ENCODE measurements at places on chromosomes 13 and 19.

DNA sequence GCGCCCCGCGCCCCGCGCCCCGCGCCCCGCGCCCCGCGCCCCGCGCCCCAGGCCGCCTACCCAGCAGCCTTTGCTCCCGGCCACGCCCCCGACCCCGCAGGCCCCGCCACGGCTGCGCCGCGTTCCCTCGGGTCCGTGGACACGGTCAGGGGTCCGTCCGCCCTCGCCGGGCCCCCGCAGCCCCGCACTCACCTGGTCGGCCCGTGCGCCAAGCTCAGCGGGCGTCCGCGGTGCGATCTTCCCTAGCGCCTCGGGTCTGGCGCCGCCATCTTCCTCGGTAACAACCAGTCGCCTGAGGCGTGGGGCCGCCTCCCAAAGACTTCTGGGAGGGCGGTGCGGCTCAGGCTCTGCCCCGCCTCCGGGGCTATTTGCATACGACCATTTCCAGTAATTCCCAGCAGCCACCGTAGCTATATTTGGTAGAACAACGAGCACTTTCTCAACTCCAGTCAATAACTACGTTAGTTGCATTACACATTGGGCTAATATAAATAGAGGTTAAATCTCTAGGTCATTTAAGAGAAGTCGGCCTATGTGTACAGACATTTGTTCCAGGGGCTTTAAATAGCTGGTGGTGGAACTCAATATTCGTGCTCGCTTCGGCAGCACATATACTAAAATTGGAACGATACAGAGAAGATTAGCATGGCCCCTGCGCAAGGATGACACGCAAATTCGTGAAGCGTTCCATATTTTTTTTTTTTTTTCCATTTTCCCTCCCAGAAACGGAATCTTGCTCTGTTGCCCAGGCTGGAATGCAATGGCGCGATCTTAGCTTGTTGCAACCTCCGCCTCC lies at the start of the genes MED16 and RNU6-9:
MED16 (minus strand) TSS at position 294 of the 796 bp plus-strand sequence. CDS start 2,056 bp downstream, outside the sequence.
RNU6-9 (plus strand) TSS at position 591 of the 796 bp plus-strand sequence.
- peak; percentile 95 for DNase-seq

- peak; percentile 68 for DNase-seq
Observed at GRCh38 chr13:97798171-97798821, 155.2 kb upstream of the IPO5 start.

GRCh38 chr13:77213644-77214043 lies 113.2 kb downstream of the MYCBP2 start:
- no peak for DNase-seq

DNA sequence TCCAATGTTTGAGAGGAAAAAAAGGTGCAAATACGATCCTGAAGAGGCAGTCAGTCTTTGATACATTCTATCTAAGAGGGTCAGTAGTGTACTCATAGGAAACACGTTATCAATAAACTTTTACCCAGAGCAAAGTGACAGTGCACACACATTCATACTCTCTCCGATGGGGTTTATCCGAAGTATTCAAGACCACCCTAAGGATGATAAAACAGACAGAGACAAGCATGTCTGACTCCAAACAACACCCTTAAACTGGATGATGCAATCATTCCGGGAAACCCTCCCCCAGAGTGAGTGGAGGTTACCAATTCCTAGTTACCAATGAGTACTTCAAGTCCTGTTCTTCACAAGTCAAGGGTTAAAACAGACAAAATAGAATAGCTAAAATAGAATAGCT lies 79.1 kb downstream of the DNAJC3 start:
- DNase-seq: no peak

- no peak for DNase-seq
Observed at GRCh38 chr13:47903836-47904235, 97.2 kb downstream of the SUCLA2 start.

DNA sequence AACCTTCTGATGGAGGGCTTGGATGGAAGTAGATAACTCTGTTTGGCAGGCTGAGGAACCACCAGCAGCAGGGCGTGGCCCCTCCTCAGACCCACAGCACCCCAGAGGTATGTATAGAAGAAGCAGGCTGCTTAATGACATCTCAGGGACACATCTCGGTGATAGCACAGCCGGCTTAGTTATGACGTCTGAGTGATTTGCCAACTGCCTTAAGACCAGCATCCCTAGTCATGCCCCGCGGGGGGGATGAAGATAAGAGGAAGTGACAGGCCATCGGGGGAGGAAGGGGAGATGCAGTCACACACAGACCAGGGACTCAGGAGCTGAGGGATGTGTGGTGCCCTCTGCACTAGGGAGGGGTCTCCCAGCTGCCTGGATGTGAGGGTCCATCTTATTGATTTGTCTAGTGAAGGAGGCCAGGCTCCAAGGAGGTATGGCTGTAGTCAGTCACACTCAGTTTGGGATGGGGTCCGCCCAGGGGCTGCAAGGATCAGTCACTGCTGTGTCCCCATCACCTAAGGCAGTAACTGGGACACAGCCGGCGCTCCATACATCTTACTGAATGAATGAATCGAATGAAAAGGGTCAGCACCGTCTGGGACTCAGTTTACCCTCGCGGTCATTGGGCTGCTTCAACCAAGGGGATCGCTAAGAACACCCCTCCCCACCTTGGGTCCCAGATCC lies 19.2 kb upstream of the ERCC1 start:
- DNase-seq: no peak

DNA sequence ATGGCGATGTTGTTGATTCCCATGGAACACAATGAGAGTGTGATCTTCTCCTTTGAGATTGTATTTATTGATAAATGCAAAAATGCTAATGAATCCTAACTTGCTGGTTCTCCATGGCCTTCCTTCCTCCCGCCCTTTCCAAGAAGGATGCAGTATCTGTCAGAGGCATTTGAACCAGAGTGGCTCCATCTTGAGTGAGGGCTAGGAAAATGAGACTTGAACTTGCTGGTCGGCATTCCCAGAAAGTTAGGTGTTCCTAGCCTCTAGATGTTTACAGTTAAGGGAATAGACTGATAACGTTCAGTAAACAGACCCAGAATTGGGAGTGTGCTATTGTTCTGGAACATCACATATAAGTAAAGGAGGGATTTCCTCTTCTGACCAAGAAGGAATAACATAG lies 44.2 kb upstream of the PSG2 start:
- DNase-seq: no peak

Data from putamen (tissue), 1 donor.